ENCODE measurements at places on chromosomes 1 and 21.

DNA sequence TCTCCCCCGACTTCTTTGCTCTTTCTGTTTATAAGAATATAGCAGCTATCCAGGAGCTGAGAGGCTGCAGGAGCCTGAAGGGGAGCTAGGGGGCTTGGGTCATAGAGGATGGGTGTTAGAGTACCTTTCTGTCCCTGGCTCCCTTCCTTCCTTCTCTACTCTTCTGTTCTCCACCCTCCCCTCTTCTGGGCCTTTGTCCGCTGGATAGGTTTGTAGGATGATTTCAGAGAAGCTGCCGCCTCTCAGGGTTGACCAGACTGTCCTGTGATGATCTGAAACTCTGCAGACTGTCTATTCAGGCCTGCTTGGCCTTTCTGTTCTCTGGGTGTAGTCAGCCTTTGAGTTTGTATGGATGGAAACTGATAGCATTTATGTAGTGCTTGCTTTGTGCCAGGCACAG, 26.3 kb downstream of the PPFIA4 start:
- DNase-seq: no peak

GRCh38 chr1:81254560-81254959, 546.2 kb upstream of the ADGRL2 start:
- DNase-seq: no peak

- DNase-seq: no peak
These were observed 104.5 kb downstream of the ASH1L start for GRCh38 chr1:155458111-155458510.

- DNase-seq: no peak
These were observed 4.0 kb downstream of the WDR26 start for GRCh38 chr1:224430511-224431113.

DNA sequence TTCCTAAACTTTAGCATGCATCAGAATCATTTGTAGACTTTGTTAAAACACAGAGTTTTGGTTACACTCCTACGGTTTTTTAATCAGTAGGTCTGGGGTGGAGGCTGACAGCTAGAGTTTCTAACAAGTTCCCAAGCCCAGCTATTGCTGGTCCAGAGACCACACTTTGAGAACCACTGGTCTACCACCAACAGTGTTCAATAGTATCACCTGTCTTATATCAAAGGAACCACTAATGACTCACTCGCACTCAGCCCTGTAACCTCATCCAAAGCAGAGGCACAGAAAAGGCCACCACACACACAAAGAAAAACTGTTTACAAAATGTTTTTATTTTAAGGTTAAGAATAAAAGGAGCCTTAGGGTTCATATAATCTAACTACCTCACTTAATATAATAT, 68.7 kb downstream of the HIVEP3 start:
- DNase-seq: no peak
